ENCODE measurements at places on chromosomes 7 and 10. TPM values are rescaled to one million over a fixed set of nuclear protein-coding genes. Genes with fewer than 3 reads are reported as not detected.

- no peak for DNase-seq
Observed at GRCh38 chr10:125226005-125226404, 65.6 kb upstream of the CTBP2 start.

GRCh38 chr7:33854801-33855350 lies 50.5 kb upstream of the BMPER start:
- no peak for DNase-seq

FBXW4 gene
- polyA plus RNA-seq = 86.2 TPM

DNA sequence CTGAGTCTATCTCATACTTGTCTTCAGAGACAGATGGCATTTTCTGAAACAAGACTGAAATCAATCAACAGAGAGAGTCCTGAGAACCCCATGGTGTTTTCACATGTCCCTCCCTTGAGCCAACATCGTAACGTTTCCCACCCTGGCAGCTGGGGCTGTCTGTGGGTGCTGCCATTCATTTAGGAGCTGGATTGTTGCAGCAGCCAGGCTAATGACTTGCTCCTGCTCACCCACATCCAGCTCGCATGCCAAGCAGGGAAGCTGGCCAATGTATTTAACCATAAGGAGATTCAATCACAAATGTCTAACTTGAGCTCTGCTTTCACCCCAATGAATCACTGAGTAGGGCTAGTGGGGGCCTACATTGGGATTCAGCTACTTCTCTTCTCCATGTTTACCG lies 146.1 kb downstream of the ADRA2A start:
- DNase-seq = no peak

DNA sequence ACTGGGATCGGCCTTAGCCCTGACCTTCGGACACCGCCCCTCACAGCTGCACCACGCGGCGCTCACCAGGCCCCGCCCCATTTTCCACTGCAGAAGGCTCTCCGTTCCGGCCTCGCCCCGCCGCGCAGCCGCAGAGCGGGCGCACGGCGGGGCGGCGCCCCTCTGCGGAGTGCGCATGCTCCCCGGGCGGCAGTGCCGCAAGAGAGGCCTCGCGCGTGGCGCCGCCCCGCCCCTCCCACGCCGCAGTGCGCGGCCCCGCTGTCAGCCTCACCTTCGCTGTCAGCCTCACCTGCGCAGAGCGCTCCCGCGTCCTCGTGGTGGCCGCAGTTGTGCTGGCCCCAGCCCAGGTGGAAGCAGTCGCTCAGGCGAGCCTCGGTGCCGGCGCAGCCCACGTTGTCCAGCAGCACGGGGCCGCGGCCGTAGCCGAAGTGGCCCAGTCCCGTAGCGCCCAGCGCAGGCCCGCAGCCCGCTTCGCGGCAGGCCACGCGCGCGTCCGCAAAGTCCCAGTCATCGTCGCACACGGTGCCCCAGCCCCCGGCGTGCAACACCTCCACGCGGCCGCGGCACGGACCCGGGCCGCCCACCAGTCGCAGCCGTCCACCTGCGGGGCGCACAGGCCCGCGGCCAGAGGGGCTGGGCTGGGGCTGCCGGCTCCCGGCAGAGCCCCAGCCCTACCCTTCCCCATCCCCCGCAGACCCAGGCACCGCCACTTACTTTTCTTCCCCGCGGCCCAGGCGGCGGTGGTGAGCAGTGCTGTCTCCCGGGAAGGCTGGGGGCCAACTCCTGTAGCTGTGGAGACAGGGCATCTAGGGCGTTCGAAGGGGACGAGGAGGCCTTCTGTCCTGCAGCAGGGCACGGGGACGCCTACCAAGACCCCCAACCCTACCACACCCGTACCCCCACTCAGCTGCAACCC lies 16.1 kb downstream of the SSC4D start:
- peak; percentile 94 for DNase-seq

GRCh38 chr7:28986765-28987110 lies 28.6 kb upstream of the TRIL start:
- no peak for DNase-seq

C10orf95 gene
- polyA plus RNA-seq = 0.36 TPM

LRRC4 gene
- polyA plus RNA-seq = 0.22 TPM

Measured in B cell (primary cell).